ENCODE measurements at places on chromosomes 13 and 19.

DNA sequence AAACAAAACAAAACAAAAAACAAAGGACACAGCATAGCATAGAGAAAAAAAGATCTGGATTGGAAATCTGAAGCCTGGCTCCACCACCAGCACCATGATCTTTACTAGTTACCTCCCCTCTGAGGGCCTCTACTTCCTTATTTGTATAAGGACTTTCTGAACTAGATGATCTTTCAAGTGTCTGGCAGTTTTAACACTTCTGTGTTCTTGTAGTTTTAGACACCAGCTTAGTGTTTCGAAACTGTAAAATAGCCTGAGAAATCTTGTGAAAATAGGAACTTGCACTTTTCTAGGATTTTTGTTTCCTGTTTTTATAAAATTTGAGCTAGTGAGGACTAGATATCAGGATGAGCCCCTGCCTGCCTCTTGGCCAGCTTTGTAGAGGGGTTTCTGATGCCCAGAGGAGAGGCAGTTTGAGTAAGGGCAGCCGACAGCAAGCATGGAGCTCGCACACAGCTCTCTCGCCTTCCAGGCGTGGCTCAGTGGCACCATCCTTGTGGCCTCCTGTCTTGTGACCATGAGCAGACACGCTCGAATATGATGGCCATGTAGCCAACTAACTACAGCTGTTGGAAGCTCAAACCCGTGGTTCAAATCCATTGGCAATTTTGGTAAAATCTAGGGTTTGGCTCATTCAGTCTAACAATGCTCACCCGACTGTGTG, 319.0 kb downstream of the KCNRG start:
- no peak for DNase-seq

DNA sequence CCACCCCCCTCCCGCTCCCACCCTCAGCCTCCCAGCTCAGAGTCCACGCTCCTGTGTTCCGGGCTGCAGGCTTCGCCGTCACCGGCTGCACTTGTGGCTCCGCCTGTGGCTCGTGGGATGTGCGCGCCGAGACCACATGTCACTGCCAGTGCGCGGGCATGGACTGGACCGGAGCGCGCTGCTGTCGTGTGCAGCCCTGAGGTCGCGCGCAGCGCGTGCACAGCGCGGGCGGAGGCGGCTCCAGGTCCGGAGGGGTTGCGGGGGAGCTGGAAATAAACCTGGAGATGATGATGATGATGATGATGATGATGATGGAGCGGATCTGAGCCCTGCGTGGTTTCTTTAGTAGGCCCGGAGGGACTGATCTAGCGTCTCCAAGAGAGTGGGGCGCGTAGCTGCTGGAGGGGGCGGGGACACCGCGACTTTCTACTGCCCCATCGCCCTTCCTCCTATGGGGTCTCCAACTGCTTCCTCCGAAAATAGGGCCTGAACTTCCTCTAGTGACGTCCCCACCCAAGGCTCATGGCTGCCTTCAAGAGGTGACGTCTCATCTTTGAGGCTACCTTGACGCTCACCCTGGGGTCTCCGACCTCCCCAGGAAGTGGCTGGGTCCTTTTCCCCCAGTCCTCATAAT, 1.4 kb downstream of the RETN start:
- no peak for DNase-seq

DNA sequence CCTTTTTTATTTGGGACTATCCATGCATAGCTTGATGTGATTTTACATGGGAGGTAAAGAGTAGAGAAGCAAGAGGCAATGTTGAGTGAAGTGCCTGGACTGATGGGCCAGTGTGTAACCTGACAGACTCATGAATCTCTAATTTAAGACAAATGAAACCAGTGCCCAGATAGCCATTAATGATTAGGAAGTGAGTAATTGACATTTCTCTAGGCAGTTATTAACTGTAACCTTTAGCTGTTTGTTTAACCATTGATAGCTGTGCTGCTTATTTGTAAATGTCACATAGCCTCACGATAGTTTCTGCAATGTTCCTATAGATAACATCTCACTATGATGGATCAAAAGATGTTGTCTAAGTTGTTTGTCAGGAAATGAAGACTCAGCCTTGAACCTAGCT, 1047.5 kb upstream of the SPRY2 start:
- no peak for DNase-seq

GRCh38 chr13:23771552-23771951, 117.6 kb downstream of the MIPEP start:
- DNase-seq: no peak

GRCh38 chr19:44576843-44577565, 36.4 kb upstream of the IGSF23 start:
- DNase-seq: no peak

DNA sequence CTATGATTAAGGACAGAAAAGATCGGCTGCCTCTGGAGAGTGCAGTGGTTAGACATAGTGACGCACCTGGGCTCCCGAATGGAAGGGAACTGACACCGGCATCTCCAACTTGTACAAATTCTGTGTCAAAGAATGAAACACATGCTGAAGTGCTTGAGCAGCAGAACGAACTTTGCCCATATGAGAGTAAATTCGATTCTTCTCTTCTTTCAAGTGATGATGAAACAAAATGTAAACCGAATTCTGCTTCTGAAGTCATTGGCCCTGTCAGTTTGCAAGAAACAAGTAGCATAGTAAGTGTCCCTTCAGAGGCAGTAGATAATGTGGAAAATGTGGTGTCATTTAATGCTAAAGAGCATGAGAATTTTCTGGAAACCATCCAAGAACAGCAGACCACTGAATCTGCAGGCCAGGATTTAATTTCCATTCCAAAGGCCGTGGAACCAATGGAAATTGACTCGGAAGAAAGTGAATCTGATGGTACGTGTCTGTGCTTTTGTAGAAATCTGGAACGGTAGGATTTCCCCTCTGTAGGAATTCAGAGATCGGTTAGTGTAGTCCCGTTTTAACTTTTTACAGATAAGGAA, 16.9 kb downstream of the ERCC5 start:
- no peak for DNase-seq

DNA sequence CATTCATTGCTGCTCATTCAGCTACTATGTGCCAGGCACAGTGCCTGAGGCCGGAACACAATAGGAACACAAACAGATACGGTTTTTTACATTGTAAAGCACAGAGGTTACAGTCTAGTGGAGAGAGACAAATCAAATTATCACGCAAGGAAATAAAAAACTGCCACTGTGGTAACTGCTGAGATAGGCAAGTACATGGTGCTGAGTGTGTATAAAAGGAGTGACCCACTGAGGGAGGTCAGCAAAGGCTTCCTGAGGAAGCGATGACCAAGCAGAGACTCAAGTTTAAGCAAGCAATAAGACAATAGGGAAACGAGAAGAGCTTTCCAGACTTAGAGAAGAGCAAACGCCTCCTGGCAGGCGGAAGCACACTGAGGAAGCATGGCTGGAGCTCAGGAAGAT, 56.4 kb downstream of the NUFIP1 start:
- no peak for DNase-seq

GRCh38 chr13:95494082-95494681, 58.3 kb upstream of the CLDN10 start:
- peak; percentile 53 for DNase-seq

GRCh38 chr13:73061473-73061872, 2.7 kb downstream of the KLF5 start:
- DNase-seq: no peak

GRCh38 chr19:1896508-1896907, 8.7 kb upstream of the ADAT3 start:
- no peak for DNase-seq

DNA sequence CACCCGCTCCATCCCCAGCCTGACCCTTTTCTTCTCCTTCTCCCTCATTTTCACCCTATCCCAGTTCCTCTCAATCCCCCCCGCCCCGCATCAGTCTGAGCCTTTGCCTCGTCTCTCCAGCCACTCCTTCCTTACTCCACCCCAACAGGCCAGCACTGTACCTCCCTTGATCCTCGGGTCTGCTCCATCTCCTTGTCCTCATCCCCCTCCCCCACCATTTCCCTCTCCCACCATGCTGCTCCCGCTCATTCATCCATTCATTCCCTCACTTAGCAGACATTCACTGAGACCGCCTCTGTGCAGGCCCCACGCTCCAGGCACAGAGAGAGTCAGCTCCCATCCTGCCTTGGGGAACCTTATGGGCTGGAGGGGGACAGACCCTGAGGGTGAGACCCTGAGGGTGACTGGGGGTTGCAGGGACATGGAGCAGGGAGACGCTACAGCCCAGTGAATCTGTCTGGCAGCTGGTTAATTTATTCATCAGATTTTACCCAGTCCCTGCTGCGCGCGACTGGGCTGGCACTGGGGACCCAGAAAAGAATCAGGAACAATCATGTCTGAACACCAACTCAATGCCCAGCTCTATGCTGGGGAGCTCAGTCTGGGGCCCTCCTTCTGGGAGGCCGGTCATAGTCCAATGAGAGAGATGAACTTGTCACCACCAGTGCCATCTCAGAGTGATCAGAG, 881 bp downstream of the ARHGAP33 start:
- DNase-seq: no peak

GRCh38 chr13:98309569-98310335, 132.7 kb upstream of the RNF113B start:
- no peak for DNase-seq

DNA sequence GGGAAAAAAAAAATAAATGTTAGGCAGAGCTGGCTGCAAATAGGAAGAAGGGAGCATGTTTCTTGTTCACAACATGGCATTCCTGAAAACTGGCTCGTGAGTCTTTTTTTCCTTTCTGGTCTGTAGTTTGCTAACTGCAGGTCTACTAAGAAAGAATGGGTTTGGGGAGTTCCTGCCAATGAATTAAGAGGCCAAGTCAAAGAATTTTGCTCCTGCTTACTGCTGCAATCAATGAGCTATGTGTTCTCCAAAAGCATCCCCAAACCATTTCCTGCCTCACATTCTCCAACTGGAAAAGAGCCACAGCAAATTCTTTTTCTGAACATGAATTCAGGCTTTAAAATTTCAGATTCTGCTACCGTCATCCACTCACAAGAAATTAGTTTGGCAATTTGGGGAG, 88.6 kb downstream of the DCT start:
- no peak for DNase-seq

DNA sequence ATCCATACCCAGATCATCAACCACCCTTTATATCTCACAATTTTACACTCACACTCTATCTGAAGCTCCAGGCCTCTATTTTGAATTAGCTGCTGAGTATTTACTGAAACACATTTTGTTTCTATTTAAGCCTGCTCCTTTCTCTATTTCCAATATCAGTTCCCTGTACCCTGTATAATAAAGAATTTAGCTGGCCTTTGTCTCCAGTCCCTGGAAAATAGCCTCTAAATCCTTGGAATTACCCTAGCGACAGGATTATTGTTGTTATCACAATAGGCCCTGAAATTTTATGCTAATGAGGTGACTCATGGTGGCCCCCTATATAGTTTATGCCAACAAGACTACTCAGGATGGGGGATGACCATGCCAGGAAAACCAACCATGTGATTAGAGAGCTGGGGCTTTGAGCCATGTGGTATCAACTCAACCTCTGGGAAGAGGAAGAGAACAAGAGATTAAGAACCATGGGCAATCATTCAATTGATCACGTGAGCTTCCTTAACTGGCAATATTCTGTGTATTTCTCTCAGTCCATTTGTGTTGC, 72.7 kb downstream of the KATNAL1 start:
- no peak for DNase-seq

DNA sequence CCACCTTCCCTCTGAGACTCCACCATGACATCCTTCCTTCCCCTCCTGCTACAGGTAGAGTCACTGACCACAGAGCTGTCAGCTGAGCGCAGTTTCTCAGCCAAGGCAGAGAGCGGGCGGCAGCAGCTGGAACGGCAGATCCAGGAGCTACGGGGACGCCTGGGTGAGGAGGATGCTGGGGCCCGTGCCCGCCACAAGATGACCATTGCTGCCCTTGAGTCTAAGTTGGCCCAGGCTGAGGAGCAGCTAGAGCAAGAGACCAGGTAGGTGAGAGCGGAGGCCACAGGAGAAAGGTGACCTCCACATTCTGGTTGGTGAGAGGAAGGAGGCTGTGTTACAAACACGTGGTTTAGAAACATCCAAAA, 27.6 kb downstream of the KCNC3 start:
- DNase-seq: no peak

DNA sequence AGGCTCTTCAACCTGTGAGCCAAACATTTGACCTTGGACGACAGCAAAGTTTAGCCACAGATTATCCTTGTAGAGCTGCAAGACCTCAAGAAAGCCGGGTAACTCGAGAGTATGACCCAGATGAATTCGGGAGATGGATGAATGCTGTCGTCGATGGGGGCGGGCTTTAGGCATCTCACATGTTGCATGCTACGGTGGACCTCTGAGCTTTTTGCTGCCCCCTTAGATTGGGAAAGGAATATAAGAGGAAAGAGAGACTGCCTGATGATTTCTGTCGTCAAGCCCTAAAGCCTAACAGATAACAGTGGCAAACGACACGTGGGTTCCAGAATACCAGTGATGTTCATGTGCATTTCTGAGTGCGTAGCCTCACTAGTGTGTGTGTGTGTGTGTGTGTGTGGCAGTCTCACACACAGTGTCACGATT, 730 bp upstream of the ABCC4 start:
- no peak for DNase-seq

- DNase-seq: no peak
Observed at GRCh38 chr13:28357247-28357825, 137.6 kb downstream of the FLT1 start.

GRCh38 chr13:41463838-41464602, 6.7 kb downstream of the RGCC start:
- peak; percentile 28 for DNase-seq

- no peak for DNase-seq
Observed at GRCh38 chr19:43658001-43658400, 12.0 kb downstream of the PLAUR start.

GRCh38 chr13:35512271-35512920, 35.9 kb upstream of the MAB21L1 start:
- no peak for DNase-seq

GRCh38 chr13:102768909-102769308, 4.7 kb downstream of the TEX30 start:
- DNase-seq: no peak

DNA sequence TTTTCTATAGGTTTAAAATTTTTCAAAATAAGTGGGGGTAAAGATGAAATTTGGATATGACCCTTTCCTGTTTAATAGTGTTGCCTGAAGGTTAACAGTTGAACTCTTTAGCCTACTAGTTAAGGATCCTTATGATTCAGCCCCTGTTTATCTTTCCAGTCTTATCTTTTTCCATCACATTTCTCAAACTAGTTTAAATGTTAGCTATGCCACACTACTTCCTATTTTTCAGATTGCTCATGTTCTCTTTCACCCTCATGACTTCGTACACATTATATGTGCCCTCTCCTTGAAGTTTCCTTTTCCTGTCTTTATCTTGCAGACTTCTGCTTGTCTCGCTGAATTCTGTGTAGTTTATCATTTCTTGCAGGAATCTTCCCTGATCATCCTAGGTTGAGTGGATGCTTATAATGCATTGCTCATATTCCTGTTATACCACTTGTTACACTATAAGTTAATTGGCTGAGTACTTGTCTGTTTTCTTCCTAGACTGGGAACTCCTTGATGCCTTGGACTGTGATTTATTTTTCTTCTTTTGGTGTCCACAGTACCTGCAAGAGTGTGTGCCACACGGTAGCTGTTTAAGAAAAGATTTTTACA, 86.7 kb downstream of the FNDC3A start:
- DNase-seq: no peak
